DND-41 (cell line): ENCODE measurements at places on chromosomes 11 and 22.
A peak's percentile ranks its signal among the peaks of the same experiment; 100 is the strongest.

GRCh38 chr11:30281476-30282288 lies 41.2 kb upstream of the ARL14EP start:
- DNase-seq, result no peak

- no peak for DNase-seq
These were observed 117.3 kb upstream of the POU2AF2 start for GRCh38 chr11:111128076-111128870.

DNA sequence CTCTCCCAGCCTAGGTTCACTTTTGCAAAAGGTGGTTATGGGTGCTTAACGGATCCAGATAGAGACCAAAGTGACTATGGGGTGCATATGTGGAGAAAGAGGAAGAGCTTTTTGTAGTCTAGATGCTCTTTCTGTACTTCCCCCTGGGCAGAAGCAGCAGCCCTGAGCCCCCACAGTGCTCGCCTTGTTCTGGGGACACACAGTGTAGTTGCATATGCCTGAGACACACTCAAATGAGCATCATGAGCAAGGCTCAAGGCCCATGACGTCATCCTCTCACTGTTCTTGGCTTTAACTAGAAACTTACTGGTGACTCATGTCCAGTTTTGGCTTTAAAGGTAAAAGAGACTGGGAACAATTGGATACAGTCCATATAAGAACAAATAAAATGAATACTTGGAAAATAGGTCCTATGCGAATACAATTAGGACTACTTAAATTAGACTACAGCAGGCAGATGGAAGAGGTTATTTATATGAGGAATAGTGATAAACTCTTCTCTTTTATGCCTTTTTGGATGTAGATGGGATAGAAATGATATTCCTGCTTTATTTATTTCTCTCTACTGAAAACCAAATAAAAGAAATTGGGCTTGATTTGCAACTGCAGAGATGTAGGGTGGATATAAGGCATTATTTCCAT lies 20.1 kb upstream of the PEX26 start:
- no peak for DNase-seq

- DNase-seq, result peak; percentile 78
These were observed 62.4 kb upstream of the IGLL5 start for GRCh38 chr22:22825213-22825593.

GRCh38 chr11:130052567-130052966 lies 17.1 kb upstream of the APLP2 start:
- DNase-seq, result no peak

GRCh38 chr11:6650980-6651379 lies 4.6 kb downstream of the DCHS1 start:
- DNase-seq, result no peak

- DNase-seq, result no peak
These were observed 375.1 kb downstream of the METTL15 start for GRCh38 chr11:28483072-28483867.

DNA sequence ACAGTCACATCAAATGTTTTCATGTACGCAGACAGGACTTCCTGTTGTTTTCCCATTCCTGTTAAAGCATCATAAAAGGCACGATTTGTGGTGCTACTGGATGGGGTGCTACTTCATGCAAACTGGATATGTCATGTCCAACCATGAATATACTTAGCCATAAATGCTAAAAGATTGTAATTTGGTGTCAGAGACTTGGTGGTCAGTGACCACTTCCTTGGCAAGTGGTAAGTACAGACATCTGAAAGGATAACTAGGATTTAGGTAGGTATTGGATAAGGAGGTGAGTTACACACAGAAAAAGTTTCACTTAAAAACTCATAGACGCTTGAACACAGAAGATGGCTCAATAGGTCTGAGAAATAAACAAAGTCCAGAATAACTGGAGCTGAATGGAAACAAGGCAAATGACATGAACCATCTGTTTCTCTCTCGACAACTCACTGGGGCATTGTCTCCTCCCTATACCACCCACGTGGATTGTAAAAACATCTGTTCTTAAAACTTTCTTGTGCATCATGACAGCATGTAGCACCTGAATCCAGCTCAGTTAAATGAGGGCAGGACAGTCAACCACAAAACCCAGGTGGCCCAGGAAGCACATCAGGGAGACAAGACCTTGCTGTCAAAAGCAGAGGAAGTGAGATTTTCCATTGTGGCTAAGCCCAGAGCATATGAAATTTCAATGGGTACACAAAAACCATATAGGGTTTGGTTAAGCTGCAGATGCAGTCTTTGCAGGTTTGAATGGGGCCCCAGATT lies 22.1 kb upstream of the IGLL5 start:
- DNase-seq, result peak; percentile 92

DNA sequence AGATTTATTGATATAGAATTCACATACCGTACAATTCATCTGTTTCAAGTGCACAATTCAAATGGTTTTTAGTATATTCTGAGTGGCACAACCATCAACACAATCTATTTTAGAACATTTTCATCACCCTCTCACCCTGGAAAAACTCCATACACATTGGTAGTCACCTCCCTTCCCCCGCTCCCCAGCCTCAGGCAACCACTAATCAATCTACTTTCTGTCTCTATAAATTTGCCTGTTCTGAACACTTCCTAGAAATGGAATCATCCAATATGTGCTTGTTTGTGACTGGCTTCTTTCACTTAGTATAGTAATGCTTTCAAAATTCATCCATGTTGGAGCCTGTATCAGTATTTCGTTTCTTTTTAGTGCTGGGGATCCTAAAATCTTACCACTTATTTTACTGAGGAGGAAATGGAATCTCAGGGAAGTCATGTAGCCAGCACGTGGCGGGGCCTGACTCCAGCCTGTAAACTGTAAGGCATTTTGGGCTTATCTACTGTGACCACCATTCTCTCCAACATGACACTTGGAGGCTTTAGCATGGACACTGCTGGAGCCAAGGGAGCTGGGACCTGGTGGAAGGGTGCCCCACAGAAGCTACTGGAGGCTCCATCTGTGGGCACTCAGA lies 905 bp upstream of the UCP3 start:
- DNase-seq, result no peak

- DNase-seq, result no peak
These were observed 1255.2 kb downstream of the LRRC4C start for GRCh38 chr11:40204228-40204627.

DNA sequence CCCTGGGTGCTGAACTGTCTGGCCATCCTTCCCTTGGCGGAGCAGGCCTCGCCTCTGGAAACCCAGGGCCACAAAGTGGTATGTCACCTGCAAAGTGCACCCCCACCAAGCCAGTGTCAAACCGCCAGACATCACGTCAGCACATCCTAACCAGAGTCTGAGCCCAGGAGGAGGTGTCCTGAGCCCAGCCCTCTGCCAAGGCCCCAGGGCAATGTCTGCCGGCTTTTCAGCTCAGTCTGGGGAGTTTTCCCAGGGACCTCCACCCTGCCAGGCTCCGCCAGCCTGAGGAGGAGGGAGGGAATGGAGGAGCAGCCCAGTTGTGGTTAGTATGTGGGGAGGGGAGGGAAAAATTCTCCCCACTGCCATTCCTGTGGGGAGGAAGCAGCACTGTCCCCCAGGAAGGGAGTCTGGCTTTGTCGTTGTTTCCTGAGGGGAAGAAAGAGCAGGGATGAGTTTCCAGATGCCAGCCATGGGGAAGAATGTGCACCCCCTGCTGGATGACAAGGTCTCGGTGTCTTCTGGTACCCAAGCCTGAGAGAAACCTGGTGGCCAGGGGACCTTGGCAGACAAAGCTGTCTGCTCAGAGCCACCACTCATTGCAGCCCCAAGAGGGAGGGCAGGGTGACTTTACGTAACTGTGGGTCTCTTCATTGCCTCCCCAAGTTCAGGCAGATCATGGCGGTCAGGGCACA lies 81.4 kb upstream of the CD82 start:
- DNase-seq, result no peak

GRCh38 chr11:94544646-94545263 lies 1.0 kb downstream of the FUT4 start:
- DNase-seq, result no peak

DNA sequence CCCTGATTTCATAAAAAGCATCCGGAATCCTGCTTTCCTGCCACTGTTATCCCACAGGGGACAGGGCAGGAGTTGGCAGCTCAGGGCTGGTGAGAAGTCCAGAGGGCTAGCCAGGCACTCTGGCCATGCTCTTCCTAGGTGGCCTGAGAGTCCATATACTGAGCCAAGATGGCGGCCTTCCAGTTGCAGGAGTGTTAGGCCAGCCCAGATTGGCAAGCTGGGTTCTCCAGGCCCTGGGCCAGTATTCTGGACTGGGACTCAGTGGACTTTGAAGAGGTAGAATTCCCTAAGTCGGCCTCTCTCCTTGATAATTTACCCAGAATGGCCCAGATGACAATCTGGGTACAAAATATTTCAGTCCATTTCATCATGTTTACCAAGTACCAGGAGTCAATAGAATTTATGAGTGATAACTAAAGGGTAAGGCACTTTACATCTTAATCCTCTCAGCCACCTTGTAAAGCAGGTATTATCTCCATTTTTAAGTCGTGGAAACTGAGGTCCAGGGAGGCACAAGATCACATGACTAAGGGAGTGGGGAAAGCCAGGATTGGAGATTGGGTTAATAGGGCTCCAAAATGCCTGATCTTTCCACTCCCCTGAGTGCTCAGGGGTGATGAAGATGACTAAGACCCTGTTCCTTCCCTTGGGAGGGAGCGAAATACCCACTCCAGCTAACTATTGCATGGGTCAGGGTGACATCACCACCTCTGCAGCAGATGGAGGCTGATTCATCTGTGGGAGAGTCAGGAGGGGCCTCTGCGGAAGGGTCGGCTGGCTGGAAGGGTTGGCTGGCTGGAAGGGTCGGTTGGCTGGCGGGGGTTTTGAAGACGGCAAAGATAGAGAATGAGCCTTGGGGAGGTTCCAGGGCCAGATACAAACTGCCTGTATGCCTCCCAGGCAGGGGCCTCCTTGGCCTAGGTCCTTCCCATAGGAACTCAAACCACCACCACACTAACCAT lies 1.2 kb upstream of the MICALL1 start:
- DNase-seq, result no peak

DNA sequence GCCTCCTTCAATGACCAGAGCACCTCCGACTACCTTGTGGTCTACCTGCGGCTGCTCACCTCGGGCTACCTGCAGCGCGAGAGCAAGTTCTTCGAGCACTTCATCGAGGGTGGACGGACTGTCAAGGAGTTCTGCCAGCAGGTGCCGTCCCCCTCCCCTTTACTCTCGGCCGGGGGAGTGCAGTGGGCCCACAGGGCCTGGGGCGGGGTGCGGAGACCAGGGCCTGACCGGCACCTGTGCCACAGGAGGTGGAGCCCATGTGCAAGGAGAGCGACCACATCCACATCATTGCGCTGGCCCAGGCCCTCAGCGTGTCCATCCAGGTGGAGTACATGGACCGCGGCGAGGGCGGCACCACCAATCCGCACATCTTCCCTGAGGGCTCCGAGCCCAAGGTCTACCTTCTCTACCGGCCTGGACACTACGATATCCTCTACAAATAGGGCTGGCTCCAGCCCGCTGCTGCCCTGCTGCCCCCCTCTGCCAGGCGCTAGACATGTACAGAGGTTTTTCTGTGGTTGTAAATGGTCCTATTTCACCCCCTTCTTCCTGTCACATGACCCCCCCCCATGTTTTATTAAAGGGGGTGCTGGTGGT lies 11.0 kb downstream of the OTUB1 start:
- no peak for DNase-seq

DNA sequence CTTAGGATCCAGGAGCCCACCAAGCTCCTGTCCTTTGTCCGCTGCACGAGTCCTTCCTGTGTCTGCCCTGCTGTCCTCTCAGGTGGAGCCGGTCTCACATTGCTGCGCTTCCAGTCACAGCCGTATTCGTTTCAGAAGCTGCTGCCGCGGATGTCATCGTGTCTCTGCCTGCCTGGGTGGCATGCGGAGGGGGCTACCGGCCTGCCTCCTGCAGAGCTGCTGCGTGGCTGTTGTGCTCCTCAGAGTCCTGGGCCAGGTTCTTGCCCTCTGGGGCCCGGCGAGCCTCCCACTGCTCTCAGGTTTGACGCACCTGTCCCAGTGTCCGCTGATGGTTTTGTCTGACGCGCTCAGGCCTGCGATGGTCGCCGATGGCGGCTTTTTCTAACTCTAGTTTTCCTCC lies 254.2 kb downstream of the TBC1D22A start:
- no peak for DNase-seq

DNA sequence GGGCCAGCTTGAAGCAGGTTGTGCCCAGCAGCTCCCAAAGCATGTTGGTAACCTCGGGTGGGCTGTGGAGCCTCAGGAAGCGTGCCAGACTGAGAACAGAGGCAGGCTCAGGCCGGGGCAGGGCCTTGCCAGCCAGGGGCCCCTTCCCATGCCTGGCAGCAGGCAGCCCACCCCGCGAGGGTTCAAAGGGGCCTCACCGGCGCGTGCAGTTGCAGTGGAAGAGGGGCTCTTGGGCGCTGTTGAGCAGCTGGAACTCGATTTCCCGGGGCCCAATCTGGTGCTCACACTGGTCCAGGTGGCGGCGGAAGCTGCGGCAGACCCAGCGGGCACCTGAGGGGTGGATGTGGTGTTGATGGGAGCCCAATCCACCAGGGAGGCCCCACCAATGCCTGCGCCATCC lies 3.6 kb downstream of the PLA2G3 start:
- DNase-seq, result no peak

DNA sequence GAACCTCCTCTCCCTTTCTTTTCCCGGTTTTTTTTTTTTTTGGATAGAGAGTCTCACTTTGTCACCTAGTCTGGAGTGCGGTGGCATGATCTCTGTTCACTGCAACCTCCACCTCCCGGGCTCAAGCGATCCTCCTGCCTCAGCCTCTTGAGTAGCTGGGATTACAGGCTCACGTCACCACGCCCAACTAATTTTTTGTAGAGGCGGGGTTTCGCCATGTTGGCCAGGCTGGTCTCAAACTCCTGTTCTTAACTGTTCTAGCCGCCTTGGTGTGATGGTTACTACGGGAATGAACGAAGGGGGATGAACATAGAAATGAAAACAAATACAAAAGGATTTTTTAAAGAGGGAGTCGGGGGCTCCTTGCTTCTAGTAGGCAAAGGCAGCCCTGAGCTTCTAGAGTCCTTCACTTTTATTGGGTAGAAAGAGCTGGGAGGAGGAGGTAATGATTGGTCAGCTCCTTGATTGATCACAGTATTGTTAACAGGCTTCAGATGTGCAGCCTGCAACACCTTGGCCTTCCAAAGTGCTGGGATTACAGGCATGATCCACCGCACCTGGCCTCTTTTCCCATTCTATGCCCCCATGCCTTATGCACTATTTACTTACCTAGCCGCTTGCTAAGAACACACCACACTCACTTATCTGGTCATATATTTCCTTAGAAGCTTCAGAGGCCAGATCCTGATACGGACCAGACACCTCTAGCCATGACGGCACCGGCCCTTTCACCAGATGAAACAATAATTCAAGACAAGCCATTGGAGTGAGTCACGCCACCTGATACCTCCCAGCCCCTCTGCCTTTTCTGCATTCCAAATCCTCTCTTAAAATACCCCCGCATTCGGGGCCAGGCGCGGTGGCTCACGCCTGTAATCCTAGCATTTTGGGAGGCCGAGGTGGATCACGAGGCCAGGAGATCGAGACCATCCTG lies 20.7 kb downstream of the SUSD2 start:
- DNase-seq, result no peak

- no peak for DNase-seq
These were observed 3.2 kb downstream of the DGAT2 start for GRCh38 chr11:75771646-75772410.

DNA sequence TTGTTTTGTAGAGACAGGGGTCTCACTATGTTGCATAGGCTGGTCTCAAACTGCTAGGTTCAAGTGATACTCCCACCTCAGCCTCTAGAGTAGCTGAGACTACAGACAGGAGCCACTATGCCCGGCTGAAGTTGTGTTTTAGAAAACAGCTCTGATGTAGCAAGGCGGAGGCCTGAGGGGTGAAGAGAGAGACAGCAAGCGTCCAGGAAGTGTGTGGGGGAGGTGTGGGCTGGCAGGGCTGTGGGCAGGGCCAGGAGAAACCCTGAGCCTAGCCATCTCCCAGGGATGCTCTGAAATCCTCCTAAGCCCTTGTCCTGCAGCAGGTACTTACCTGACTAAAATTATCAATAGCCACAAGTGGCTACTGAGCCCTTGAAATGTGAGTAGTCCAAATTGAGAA lies 16.1 kb upstream of the RPS3 start:
- no peak for DNase-seq
